CD4-positive, CD25-positive, alpha-beta regulatory T cell (primary cell): ENCODE measurements at places on chromosomes 12 and 14. TPM values are rescaled to one million over a fixed set of nuclear protein-coding genes. Genes with fewer than 3 reads are reported as not detected.

Gene RNASE2
- polyA plus RNA-seq = 0.29 TPM

Gene MGP
- not detected for polyA plus RNA-seq

Gene BDKRB1
- polyA plus RNA-seq = not detected

Gene RND1
- polyA plus RNA-seq = 0.13 TPM

Gene FOS
- polyA plus RNA-seq = 89.0 TPM

DNA sequence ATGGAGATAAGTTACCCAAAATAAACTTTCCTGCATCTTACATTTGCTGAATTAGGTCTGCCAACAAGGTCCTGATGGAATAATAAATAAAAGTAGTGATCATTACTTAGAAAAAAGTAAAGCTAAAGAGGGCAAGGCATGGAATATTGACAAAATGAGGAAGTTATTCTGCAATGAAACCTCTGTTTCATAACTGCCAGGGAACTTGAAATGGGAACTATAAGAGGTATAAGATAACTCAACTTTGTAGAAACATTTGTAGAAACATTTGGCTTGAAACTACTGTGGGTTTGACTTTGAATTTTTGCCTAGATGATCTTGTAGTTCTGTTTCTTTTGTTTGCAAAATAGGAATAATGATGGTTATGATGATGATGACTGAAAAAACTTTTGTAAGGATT, 18.7 kb upstream of the YBX3 start:
- no peak for DNase-seq
- H3K27ac ChIP-seq = no peak overlapping the region
- H3K27me3 ChIP-seq = no peaks in the 10 kb centered on the region
- no peaks in the 10 kb centered on the region for H3K4me1 ChIP-seq

GRCh38 chr14:75513911-75514672, 8.2 kb upstream of the BATF start:
- H3K27ac ChIP-seq = peak overlapping the region; percentile 89
- H3K36me3 ChIP-seq = no peaks in the 10 kb centered on the region
- peak overlapping the region; percentile 67 for H3K4me3 ChIP-seq

DNA sequence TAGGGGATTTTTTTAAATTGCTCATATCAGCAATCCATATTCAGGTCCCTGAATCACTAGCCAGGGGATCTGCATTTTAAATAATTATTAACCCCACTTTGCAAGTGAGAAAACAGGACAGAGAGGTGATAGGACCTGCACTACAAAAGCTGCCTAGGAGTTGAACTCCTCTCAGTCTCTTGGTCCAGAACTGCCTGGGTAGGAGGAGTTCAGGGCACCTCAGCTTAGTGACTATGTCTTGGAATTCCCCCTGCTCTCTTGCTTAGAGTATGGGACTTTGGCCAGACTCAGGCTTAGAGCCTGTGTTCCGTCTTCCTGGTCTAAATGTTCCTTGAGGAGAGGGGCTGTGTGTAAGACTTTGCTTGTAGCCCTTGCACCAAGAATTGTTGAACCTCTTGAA, 68.2 kb upstream of the WSCD2 start:
- no peaks in the 10 kb centered on the region for H3K36me3 ChIP-seq
- H3K4me3 ChIP-seq = no peak overlapping the region
- H3K27me3 ChIP-seq = peaks cover 5% of the 10 kb centered on the region
- no peaks in the 10 kb centered on the region for H3K4me1 ChIP-seq
- H3K27ac ChIP-seq = no peak overlapping the region

DNA sequence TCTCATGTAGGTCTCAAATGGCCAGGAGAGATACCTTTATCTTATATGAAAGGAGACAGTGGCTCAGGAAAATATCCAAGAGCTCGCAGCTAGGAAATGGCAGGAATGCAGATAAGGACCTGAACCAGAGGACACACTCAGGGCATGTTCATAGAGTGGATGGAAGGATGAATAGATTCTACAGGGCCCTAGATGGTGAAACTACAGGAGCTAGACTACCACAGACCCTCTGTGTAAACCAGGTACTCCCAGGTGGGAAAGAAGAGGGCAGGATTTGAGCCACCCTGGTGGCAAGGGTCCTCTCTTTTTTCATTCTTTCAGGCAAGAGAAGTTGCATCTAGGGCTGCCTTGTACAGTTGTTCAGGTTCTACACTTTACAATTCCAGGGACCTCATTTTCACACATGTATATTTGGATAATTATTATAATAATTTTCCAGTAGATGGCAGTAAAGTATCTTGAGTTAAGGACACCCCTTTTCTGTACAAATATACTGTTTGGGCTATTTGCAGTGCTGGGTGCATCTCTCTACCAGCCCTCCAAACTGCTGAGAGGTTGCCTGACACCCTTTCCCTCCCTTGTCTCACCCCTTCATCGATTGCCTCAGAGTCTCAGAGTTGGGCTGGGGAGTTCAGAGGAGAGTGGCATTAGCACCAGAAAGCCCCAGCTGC, 10.5 kb upstream of the ZDHHC22 start:
- peak; percentile 28 for DNase-seq
- no peaks in the 10 kb centered on the region for H3K36me3 ChIP-seq
- no peak overlapping the region for H3K4me3 ChIP-seq

DNA sequence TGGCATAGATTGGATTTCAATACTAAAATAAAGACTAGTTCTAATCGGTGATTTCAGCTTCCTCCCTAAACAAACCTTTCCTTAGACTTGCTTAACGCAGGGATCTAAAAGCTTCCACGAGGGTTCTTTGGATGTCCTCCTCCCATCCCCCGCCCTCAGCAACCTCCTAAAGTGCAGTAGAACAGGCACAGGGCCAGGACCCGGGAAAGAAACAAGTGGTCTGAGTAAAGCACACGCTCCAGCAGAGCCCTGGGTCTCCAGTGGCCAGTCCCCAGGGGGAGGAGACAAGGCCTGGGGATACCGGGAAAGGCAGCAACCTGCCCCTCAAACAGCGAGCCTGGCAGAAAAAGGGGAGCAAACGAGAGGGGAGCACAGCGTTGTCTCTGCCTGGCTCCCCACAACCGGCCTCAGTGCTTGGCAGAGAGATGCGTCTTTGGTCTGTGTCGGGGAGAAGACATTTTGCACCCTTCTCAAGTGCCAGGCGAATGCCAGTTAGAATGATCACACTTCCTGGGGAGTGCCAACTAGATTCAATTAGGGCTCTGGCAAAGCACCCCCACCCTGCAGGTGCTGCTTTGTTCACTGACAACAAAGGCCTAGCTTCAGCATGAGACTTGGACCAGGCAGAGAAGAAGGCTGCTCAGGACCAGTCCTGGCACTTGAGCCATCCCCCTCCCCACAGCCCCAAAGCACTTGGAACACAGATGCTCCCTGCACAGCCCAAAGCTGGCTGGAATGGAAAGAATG, 17.1 kb upstream of the SLC6A12 start:
- no peaks in the 10 kb centered on the region for H3K4me1 ChIP-seq
- H3K27ac ChIP-seq = no peak overlapping the region
- no peaks in the 10 kb centered on the region for H3K27me3 ChIP-seq
- no peak for DNase-seq
- H3K36me3 ChIP-seq = no peaks in the 10 kb centered on the region

DNA sequence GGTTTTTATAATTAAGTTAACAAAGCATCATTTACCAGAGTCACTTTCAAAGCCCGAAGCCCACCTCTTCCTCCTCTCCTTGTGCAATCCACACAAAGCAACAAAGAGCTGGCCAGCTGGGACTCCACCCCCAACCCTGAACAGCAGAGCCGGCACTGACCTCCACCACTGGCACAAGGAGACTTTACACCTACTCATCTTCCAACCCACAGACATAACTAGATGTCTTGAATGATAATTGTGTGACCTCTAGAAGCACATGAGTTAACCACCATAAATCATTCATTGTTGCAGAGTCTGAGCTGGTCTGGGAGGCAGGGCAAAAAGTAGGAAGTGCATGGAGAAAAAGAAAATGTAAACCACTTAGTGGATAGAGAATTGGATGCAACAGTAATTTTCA, 72.2 kb downstream of the ST8SIA1 start:
- H3K4me3 ChIP-seq = no peak overlapping the region
- no peak for DNase-seq
- H3K4me1 ChIP-seq = peaks cover 6% of the 10 kb centered on the region
- no peak overlapping the region for H3K27ac ChIP-seq
- peaks cover 2% of the 10 kb centered on the region for H3K36me3 ChIP-seq

- H3K27me3 ChIP-seq = no peaks in the 10 kb centered on the region
- no peak overlapping the region for H3K27ac ChIP-seq
- H3K4me3 ChIP-seq = no peak overlapping the region
- H3K4me1 ChIP-seq = no peaks in the 10 kb centered on the region
- DNase-seq = no peak
Measured at GRCh38 chr12:93127107-93127560, 198.0 kb upstream of the EEA1 start.

- H3K36me3 ChIP-seq = no peaks in the 10 kb centered on the region
- no peaks in the 10 kb centered on the region for H3K4me1 ChIP-seq
- no peaks in the 10 kb centered on the region for H3K27me3 ChIP-seq
- no peak overlapping the region for H3K27ac ChIP-seq
Measured at GRCh38 chr12:87901457-87901856, 127.7 kb downstream of the C12orf50 start.

GRCh38 chr14:31877255-31877798, 199.8 kb upstream of the ARHGAP5 start:
- no peaks in the 10 kb centered on the region for H3K27me3 ChIP-seq
- no peak overlapping the region for H3K27ac ChIP-seq
- H3K36me3 ChIP-seq = no peaks in the 10 kb centered on the region
- DNase-seq = no peak

DNA sequence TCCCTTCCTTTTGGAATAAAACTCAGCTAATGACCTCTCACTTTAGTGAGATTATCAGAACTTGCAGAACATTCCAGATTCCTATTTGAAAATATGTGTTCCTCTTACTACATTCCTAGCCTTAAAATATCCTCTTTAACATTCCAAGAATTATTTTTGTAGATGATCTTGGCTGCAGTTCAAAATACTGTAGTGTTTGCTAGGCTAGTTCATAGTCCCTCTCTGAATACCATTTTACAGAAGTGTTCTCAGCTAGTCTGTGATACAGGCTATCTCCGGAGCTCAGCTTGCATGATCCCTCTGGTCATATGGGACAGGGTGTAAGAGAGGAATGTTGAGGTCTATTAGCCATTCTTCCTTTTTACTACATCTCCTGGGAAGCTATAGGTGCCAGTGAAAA, 17.6 kb upstream of the GPR33 start:
- H3K27me3 ChIP-seq = no peaks in the 10 kb centered on the region
- no peak overlapping the region for H3K27ac ChIP-seq
- no peak for DNase-seq
- H3K36me3 ChIP-seq = no peaks in the 10 kb centered on the region
- no peaks in the 10 kb centered on the region for H3K4me1 ChIP-seq

DNA sequence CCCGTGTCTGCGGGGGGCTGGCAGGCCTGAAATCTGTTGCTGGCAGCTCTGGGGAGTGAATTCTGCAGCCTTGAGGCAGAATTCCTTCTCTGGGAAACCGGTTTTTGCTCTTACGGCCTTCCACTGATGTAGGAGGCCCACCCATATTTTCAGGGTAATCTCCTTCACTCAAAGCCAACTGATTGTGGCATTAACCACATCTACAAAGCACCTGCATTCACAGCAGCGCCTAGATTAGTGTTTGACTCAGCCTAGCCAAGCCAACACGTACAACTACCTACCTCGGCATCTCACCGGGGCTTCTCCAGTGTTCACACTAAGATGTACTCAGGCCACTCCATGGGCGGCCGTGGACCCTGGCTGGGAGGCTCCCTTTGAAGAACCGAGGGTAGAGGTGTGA, 15.8 kb downstream of the C12orf43 start:
- H3K4me3 ChIP-seq = no peak overlapping the region
- H3K27ac ChIP-seq = no peak overlapping the region
- H3K4me1 ChIP-seq = no peaks in the 10 kb centered on the region
- no peak for DNase-seq

DNA sequence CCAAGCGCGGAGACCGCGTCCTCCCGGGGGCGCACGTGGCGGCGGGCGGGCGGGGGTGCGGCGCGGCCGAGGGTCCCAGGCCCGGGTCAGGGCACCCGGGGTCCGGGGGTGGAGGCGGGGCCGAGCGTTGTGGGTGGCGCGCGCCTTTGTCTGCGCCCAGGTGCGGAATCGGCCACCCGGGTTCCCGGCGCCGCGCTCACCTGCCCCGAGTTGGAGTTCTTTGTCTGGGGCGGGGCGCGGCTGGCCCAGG, 50.1 kb downstream of the LRCOL1 start:
- no peak overlapping the region for H3K27ac ChIP-seq
- H3K27me3 ChIP-seq = no peaks in the 10 kb centered on the region
- H3K36me3 ChIP-seq = no peaks in the 10 kb centered on the region
- DNase-seq = no peak
- peaks cover 28% of the 10 kb centered on the region for H3K4me1 ChIP-seq

DNA sequence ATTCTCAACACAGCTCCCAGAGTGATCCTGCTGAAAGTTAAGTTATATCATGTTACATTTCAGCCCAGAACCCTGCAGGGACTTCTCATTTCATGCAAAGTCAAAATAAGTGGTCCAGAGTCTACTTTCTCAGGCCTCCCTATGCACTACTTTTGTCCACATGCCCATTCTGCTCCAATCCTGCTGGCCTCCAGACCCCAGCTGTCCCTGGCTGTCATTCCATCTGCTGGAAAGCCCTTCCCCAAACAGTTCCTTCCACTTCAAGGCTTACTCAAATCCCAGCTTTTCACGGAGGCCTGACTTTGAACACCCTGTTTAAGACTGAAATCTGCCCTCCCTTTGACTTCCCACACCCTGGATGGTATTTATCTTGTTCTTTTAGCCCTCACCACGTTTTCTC, 109.8 kb upstream of the DNM1L start:
- DNase-seq = no peak
- H3K4me1 ChIP-seq = no peaks in the 10 kb centered on the region
- no peak overlapping the region for H3K4me3 ChIP-seq
- H3K27ac ChIP-seq = no peak overlapping the region
- H3K36me3 ChIP-seq = no peaks in the 10 kb centered on the region

GRCh38 chr14:99064262-99064954, 207.6 kb downstream of the BCL11B start:
- H3K36me3 ChIP-seq = no peaks in the 10 kb centered on the region
- no peak for DNase-seq
- no peak overlapping the region for H3K4me3 ChIP-seq
- H3K27ac ChIP-seq = no peak overlapping the region
- no peaks in the 10 kb centered on the region for H3K4me1 ChIP-seq

- H3K27ac ChIP-seq = no peak overlapping the region
- no peak overlapping the region for H3K4me3 ChIP-seq
- no peaks in the 10 kb centered on the region for H3K27me3 ChIP-seq
- no peak for DNase-seq
- peaks cover 43% of the 10 kb centered on the region for H3K4me1 ChIP-seq
Measured at GRCh38 chr14:103526247-103526913, 2.6 kb upstream of the TRMT61A start.

- H3K4me1 ChIP-seq = no peaks in the 10 kb centered on the region
- H3K4me3 ChIP-seq = no peak overlapping the region
- no peaks in the 10 kb centered on the region for H3K36me3 ChIP-seq
- no peaks in the 10 kb centered on the region for H3K27me3 ChIP-seq
- no peak overlapping the region for H3K27ac ChIP-seq
- no peak for DNase-seq
Measured at GRCh38 chr14:30193845-30194501, 266.3 kb upstream of the PRKD1 start.

DNA sequence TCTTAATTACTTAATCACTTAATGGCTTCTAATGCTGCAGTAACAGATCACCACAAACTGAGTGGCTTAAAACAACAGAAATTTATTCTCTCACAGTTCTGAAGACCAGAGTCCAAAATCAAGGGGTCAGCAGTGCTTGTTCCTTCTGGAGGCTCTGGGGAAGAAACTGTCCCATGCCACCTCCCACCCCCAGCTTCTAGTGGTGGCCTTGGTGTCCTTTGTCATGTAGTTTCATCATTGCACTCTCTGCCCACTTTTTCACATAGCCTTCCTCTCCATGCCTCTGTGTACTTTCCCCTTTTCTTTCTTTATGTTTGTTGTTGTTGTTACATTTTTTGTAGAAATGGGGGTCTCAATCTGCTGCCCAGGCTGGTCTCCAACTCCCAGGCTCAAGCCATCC, 16.1 kb upstream of the UBC start:
- H3K4me1 ChIP-seq = peaks cover 12% of the 10 kb centered on the region
- no peaks in the 10 kb centered on the region for H3K36me3 ChIP-seq
- no peaks in the 10 kb centered on the region for H3K27me3 ChIP-seq
- no peak for DNase-seq
- no peak overlapping the region for H3K27ac ChIP-seq
